Left lung (tissue), 14 donors: ENCODE measurements at places on chromosomes 12 and 14. TPM values are rescaled to one million over a fixed set of nuclear protein-coding genes. Genes with fewer than 3 reads are reported as not detected.

GRCh38 chr14:59630288-59630963 is 53.8 kb upstream of the CCDC175 start:
- peak; percentile 82 for DNase-seq

The SLC5A8 gene
- 5.5 TPM for total RNA-seq

The ADAM20 gene
- total RNA-seq: 0.38 TPM

DNA sequence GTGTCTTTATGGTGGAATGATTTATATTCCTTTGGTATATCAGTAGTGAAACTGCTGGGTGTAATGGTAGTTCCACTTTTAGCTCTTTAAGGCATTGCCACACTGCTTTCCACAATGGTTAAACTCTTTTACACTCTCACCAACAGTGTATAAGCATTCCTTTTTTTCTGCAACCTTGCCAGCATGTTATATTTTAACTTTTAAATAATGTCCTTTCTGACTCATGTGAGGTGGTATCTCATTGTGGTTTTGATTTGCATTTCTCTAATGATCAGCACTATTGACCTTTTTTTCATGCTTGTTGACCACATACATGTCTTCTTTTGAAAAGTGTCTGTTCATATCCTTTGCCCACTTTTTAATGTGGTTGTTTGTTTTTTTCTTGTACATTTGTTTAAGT is 142.5 kb downstream of the MSRB3 start:
- no peak for DNase-seq

GRCh38 chr12:122473543-122474323 is 27.0 kb downstream of the ZCCHC8 start:
- no peak for DNase-seq

GRCh38 chr12:10501030-10501429 is 4.7 kb upstream of the EIF2S3B start:
- DNase-seq: no peak

GRCh38 chr14:36604757-36605505 is 22.5 kb upstream of the NKX2-8 start:
- peak; percentile 66 for DNase-seq

The HVCN1 gene
- 12.4 TPM for total RNA-seq
